ENCODE measurements at places on chromosomes 3 and 15. TPM values are rescaled to one million over a fixed set of nuclear protein-coding genes. Genes with fewer than 3 reads are reported as not detected.

ITGA11 gene
- not detected for total RNA-seq

GRCh38 chr3:29827756-29828155, 546.9 kb downstream of the RBMS3 start:
- H3K4me1 ChIP-seq = no peaks in the 10 kb centered on the region
- no peaks in the 10 kb centered on the region for H3K36me3 ChIP-seq
- H3K27me3 ChIP-seq = no peaks in the 10 kb centered on the region
- H3K27ac ChIP-seq = no peak overlapping the region
- DNase-seq = no peak
- H3K4me3 ChIP-seq = no peak overlapping the region

DNA sequence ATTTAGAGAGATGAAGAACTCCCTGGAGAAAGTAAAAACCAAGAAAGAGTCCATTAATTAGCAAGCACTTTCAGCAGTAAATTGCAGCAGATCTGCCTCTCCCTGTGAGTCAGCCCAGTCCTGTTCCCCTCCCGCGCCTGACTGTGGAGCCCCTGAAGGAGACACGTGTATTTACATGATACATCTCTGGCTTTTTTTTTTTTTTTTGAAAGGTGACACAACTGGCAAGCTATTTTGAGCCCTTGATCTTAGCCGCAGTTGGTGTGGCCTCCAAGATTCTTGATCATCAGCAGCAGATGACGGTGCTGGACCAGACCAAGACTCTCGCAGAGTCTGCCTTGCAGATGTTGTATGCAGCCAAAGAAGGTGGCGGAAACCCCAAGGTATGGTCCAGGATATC, 271.8 kb upstream of the TPM1 start:
- DNase-seq = peak; percentile 68
- peak overlapping the region; percentile 18 for H3K27ac ChIP-seq
- no peak overlapping the region for H3K4me3 ChIP-seq
- peaks cover 14% of the 10 kb centered on the region for H3K4me1 ChIP-seq
- H3K27me3 ChIP-seq = no peaks in the 10 kb centered on the region

- H3K36me3 ChIP-seq = no peaks in the 10 kb centered on the region
- H3K4me3 ChIP-seq = no peak overlapping the region
These were observed 8.1 kb upstream of the MYLK start for GRCh38 chr3:123892195-123892594.

DNA sequence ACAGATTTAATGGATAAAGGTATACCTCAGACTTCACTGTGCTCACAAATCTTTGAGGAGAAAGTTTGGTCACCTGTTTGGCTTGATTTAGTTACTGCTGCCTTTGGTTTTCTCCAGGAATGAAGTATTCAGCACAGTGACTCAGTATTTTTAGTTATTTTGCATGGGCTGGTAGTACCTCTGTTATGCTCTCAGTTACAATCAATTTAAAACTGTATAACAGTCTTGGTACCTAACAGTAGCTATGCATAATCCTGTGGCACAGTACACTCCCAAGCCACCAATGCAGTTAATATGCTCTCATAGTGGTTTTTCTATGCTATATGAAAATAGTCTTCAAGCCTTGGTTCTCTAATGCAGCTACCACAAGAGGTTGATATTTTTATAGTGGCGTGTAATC, 11.9 kb upstream of the EIF3J start:
- peaks cover 10% of the 10 kb centered on the region for H3K36me3 ChIP-seq
- no peaks in the 10 kb centered on the region for H3K27me3 ChIP-seq
- no peak overlapping the region for H3K27ac ChIP-seq
- no peak for DNase-seq
- no peak overlapping the region for H3K4me3 ChIP-seq
- H3K4me1 ChIP-seq = no peaks in the 10 kb centered on the region

DNA sequence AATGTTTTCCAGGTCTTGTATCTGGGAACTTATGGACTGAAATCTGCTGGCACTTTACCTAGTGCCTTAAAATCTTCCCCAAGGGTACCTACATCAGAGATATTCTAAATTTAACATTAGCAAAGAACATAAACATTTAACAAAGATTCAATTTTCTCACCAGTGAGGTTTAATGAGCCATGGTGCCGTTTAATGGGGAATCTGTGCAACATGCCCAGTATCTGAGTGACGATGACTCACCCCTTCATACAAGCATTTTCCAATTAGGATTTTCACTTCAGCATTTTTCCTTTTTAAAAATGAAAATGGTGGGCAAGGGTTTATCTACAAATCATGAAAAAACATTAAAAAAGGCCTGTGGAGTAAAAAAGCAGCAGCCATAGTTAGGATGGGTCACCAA, 189.4 kb downstream of the SLC9A9 start:
- H3K4me3 ChIP-seq = no peak overlapping the region
- H3K27me3 ChIP-seq = no peaks in the 10 kb centered on the region
- H3K4me1 ChIP-seq = no peaks in the 10 kb centered on the region
- H3K36me3 ChIP-seq = no peaks in the 10 kb centered on the region

Measured in HCT116 (cell line).